Tibial nerve (tissue), 4 donors: ENCODE measurements at places on chromosomes 12 and 14. TPM values are rescaled to one million over a fixed set of nuclear protein-coding genes. Genes with fewer than 3 reads are reported as not detected.

Gene GPR162
- 5.4 TPM for total RNA-seq

Gene LGALS3
- total RNA-seq, result 246 TPM

Gene SPIC
- not detected for total RNA-seq

Gene SLC38A6
- total RNA-seq, result 34.2 TPM

DNA sequence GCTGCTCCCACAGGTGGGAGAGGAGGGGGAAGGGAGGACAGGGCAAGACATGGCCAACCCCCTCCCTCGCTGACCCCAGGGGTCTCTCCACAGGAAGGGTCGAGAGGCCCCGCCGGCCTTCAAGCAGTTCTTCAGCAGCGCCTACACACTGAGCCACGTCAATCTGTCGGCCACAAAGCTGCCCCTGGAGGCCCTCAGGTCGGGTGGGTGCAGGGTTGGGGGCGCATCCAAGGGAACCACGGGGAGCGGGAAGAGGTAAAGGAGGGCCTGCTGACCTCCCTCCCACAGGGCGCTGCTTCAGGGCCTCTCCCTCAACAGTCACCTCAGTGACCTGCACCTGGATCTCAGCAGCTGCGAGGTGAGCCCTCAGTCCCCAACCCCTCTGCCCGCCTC, 6.1 kb downstream of the CARMIL3 start:
- H3K27ac ChIP-seq, result no peak overlapping the region
- H3K27me3 ChIP-seq, result no peaks in the 10 kb centered on the region
- no peaks in the 10 kb centered on the region for H3K4me1 ChIP-seq
- no peak for DNase-seq
- no peak overlapping the region for H3K4me3 ChIP-seq

DNA sequence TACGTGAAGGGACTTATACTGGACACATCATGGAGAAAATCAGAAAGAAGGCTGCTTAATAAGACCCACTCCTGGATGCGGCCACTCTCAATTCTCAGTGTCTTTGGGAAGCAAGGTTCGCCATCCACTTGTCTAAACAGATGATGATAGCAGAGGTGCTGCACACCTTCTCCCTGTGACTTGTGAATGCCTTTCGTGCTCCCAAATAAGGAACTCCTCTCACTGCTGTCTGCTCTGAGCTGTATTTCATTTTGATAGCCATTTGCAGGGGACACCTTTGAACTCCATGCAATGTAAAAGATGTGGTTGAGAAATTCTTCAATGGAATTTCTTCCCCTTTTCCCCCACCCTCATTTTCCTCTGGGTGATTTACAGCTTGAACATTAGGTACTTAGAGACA, 11.6 kb downstream of the RMST start:
- H3K36me3 ChIP-seq, result no peaks in the 10 kb centered on the region
- no peak overlapping the region for H3K4me3 ChIP-seq
- H3K4me1 ChIP-seq, result no peaks in the 10 kb centered on the region
- no peaks in the 10 kb centered on the region for H3K27me3 ChIP-seq
